NCI-H2029 treated with DMSO at 0.1 percent for 48 hours (cell line): ENCODE measurements at places on chromosomes 2 and 18.

- no peak for DNase-seq
Measured at GRCh38 chr2:32825291-32825712, 121.5 kb upstream of the LTBP1 start.

DNA sequence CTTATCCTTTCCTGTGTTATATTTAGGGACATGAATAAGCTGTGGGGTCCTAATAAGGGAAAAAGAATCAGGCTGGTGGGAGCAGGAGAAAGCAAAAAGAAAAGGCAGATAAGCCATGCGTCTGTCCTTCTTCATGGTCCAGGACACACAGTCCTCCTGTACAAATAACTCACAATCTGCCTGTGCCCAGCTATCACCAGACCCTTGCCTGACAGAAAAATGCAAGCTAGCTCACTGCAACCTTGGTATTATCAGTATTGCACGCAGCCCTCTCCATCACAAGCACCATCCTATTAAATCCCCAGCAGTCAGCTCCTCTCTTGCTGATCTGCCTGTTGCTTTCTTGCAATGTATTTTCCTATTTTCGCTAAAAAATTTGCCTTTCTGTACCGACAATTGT, 78.0 kb downstream of the NEURL3 start:
- no peak for DNase-seq

- no peak for DNase-seq
Measured at GRCh38 chr2:226755631-226756030, 44.0 kb downstream of the IRS1 start.

DNA sequence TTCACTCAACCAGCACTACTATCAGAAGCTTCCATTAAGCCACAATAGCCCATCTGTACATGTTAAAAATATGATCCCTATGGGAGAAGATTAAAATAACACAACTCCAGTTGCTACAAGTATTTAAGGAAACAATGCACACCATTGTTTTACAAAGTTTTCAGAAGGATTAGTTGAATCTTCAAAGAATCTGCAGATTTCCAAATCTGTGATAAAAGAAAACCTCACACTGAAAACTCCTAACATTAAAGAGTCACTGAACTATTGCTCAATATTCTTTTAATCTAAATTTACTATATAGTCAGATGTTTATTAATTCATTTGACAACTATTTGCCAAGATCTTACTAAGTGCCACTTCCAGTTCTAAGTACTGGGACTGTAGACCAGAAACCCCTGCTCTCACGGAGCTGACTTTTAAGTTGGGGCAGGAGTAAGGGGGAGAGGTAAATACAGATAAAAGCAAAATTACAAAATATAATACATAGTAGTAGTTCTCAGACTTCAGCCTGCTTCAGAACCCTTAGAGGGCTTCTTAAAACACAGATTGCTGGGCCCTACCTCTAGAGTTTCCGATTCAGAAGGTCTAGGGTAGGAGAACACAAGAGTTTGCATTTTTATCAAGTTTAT, 94.4 kb downstream of the STK39 start:
- no peak for DNase-seq

- peak; percentile 34 for DNase-seq
Measured at GRCh38 chr2:230650585-230651137, 62.0 kb upstream of the CAB39 start.

DNA sequence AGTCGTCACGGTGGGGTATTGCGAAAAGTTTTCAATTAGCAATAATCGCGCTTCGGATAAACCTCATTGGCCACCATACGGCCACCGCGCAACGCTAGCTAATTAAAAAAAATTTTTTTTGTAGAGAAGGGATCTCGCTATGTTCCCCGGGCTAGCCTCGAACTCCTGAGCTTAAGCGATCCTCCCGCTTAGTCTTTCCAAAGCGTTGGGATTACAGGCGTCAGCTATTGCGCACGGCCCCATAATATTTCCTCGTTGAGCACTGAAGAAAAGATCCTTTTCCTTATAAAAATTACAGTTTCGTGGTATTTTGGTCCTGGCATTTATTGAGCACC, 759 bp upstream of the ACTR1B start:
- DNase-seq, result no peak

GRCh38 chr18:21933931-21934765, 193.6 kb downstream of the MIB1 start:
- DNase-seq, result no peak

DNA sequence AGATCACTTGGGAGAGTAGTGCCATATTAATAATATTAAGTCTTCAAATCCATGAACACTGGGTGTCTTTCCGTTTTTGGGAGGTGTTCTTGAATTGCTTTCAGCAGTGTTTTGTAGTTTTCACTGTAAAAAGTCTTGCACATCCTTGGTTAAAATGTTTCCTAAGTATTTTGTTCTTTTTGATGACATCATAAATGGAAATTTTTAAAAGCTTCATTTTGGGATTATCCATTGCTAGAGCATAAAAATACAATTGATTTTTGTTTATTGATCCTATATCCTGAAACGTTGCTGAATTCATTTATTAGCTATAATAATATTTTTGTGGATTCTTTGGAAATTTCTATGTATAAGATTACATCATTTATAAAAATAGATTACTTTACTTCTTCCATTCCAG, 96.8 kb downstream of the ARHGEF4 start:
- DNase-seq, result no peak

DNA sequence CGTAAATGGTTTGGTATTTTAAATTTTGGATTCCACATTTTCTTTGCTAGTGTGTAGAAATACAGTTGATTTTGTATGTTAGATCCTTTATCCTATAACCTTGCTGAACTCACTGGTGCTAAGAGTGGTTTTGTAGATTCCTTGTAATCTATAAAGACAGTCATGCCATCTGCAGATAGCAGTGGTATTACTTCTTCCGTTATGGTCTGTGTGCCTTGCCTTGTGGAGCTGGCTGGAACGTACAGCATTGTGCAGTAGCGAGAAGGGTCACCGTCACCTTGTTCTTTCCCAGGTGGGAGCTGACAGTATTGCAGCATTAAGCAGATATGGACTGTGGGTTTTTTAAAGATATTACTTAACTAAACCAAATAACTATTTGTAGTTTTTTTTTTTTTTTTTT, 33.7 kb downstream of the ATP9B start:
- no peak for DNase-seq

DNA sequence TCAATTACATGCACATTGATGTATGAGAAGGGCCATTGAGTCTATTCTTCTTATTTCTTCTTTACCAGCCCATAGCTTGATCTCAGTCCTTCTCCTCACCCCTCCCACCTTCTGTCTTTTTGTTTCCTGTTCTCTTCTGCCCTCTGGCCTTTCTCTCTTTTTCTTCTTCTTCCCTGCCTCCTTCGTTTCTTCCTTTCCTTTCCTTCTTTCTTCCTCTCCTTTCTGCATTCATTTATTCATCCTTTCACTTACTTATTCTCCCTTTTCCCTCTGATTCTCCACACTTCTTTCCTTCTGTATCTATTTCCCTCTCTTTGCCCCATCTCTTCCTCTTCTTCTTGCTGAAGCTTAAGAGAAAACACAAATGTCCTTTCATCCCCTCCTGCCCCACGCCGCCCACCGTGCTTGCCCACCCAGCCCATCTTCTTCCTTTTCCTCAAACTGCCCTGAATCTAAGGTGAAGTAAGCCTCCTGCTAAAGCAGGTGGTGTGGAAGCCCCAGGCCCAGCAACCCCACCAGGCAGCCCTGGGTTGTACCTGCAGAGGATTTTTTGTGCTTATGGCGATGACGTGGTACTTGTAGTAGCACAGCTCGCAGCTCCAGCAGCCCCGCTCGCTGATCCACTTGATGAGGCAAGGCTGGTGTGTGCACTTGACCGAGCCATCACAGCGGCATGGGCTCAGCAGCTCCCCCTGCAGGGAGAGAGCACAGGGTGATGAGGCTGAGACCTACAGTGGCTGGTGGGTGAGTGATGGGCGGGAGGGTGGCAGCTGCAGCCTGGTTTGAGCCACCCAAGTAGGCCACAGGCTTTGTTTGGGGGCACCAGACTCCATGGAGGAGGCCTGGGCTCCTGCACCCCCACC, 89.0 kb downstream of the MARCHF4 start:
- no peak for DNase-seq

- no peak for DNase-seq
Measured at GRCh38 chr2:239666053-239666854, 265.4 kb upstream of the HDAC4 start.

DNA sequence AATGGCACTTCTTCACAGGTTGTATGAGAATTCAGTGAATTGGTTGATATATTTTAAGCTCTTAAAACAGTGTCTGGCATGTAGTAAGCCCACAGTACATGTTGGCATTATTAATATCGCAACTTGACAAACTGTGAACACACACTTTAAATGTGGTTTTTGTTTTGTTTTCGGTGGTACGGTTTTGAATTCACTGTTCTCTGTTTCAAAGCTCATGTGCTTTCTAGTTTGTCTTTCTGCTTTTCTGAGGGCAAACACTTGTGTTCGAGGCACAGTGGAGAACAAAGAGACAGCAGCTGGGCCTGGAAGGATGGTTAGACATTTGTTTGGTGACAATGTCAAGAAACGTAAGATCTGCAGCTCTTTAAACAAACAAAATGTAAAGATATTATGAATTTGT, 276.5 kb upstream of the MC4R start:
- DNase-seq, result peak; percentile 27

- no peak for DNase-seq
Measured at GRCh38 chr2:1874101-1874865, 130.0 kb upstream of the PXDN start.

DNA sequence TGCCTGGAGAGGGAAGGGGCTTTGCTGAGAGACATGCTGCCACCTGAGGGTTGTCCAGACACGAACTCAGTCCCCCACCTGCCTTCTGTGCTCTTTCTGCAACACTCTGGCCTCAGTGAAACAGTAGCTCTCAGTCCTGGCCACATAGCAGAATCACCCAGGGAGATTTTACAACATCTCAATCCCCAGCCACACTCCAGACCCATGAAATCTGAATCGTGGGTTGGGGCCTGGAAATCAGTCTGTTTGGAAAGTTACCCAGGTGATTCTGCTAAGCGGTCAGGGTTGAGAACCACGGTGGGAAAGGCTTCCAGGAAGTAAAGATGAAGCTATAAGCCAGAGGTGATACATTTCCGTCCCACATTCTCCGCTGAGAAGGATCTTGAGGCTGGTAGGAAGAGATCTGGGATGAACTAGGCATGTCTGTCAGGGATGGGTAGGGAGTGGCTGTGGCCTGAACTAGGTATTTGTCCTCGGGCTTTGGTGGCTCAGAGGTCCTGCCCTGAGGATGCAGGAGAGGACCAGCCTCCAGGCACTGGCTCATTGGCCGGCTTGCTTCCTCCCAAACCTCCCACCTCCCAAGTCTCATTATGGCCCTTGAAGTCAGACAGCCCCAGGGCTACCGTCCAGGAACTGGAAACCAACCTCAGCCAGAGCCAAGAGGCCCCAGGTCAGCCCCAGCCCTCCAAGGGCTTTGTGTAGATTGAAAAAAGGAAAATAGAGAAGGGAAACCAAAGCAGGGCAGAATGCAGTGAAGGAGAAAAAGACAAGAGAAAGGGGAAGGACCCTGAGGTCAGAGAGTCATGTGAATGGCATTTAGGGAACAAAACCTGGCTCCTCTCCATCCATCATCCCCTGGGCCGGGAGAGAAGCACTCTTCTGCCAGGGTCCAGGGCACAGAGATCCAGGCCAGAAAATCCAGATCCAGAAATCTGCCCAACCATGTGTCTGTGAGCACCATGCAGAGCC, 119.6 kb downstream of the ZFP36L2 start:
- no peak for DNase-seq

GRCh38 chr2:12928775-12929401, 212.2 kb downstream of the TRIB2 start:
- DNase-seq, result no peak

GRCh38 chr2:114123925-114124324, 234.0 kb downstream of the ACTR3 start:
- DNase-seq, result no peak
